ENCODE measurements at places on chromosomes 1 and 21.

- DNase-seq: no peak
Observed at GRCh38 chr1:18668750-18669404, 38.2 kb downstream of the PAX7 start.

GRCh38 chr1:175641633-175642032 is 101.8 kb downstream of the TNR start:
- DNase-seq: no peak

- peak; percentile 36 for DNase-seq
Observed at GRCh38 chr1:15684042-15684461, at the start of gene PLEKHM2. Gene PLEKHM2, plus strand, starts transcription at chr1:15684320. Its CDS starts 239 bp downstream, at chr1:15684559.

GRCh38 chr1:27090911-27091310 is 64.0 kb downstream of the SLC9A1 start:
- DNase-seq: no peak

DNA sequence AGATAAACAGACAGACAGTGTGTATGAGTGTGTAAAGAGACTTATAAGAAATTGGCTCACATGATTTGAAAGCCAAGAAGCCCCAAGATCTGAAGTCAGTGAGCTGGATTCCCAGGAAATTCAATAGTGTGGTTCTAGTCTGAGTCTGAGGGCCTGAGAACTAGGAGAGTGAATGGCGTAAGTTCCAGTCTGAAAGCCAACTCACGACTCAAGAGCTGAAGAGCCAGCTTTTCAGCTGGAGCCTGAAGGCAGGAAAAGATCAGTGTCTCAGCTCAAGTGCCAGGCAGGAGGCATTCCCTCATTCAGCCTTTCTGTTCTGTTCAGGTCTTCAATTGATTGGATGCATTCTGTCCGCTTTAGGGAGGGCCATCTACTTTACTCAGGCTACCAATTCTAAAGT is 257.2 kb downstream of the PLPP3 start:
- no peak for DNase-seq

- DNase-seq: no peak
Observed at GRCh38 chr1:168179438-168180147, 831 bp downstream of the TIPRL start.

DNA sequence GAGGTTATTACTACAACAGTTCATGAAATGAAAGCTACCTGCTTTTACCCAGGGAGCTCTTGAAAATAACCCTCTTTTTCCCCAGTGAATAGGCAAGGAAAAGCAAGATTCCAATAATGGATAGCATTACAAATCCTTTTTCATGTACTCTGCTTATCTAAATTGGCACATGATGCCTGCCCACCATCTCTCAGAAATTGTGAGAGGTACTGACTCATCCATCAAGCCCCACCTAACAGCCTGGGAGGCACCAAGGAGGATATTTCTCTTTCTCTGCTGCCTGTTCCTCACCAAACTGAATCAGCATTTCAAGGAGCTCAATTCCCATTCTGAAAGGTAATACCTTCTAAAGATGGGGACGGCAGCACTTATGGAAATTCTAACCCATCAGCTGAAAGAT is 34.4 kb downstream of the PALMD start:
- DNase-seq: no peak

DNA sequence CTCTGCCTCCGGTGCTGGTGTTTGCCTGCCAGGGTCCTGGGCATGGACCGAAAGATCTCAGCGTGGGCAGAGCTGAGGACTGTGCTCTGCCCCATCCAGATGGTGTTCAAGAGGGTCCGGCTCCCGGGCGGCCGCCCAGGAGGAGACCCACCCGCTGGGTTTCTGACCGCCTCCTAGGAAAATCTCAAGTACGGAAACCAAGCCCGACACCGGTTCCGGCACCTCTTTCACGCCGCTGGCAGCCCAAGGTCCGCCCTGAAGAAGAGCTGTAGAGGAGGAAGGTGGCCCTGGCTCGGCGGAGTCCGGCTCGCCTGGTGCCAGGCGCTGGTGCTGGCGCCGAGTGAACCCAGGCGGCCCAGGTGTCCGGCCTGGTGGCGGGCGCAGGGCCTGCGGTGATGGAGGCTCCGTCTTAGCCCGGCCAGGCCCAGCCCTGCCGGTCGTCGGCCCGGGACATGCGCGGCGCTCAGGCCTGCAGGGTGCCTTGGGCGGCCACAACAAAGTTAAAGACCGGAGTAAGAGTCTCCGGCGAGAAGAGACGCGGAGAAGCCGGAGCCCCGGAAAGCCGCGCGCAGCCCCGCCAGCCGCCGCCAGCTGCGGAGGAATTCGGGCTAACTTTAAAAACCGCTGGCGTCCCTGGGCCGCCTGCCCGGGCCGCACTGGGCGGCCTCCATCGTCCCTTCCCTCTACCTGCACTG is 1.5 kb downstream of the GRIK3 start:
- no peak for DNase-seq

GRCh38 chr1:3902111-3902511 is 2.0 kb upstream of the C1orf174 start:
- DNase-seq: no peak

DNA sequence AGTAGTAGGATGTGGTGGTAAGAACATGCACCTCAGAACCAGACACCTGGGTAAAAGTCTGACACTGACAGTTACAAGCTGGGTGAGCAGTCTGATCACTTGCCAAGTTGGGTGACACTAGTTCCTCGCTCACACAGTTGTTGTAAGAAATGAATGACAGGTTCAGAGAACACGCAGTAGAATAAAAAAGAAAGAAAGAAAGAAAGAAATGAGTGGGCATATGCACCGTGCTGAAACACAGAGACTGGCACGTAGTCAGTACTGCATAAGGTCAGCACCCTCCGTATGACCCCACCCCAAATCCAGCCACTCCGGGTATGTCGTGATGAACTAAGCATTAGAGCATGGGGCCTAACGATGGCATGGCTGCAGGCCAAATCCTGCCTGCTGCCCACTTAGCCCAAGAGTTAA is 90.6 kb downstream of the GLUL start:
- DNase-seq: no peak

- DNase-seq: no peak
Observed at GRCh38 chr1:163361123-163361934, 39.6 kb downstream of the NUF2 start.

DNA sequence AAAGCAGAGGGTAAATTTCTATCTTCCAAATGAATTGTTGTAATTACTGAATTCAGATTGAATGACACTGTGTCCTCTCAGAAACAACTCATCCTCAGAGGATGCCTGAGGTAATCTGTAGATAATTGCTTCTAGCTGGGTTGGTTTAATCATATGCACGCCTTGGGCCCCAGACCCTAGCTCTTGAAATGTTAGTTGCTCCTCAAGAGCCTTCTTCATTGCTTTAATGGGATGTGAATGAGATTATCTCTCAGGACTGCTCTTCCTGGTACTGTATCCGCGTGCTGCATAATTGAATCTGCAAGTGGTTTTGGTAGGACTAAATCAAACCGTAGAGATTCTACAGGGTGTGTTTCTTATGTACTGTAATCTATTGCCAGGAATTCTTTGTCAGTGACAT is 569.3 kb upstream of the NEGR1 start:
- DNase-seq: no peak

GRCh38 chr21:37335053-37335452 is 31.5 kb upstream of the DYRK1A start:
- DNase-seq: no peak

DNA sequence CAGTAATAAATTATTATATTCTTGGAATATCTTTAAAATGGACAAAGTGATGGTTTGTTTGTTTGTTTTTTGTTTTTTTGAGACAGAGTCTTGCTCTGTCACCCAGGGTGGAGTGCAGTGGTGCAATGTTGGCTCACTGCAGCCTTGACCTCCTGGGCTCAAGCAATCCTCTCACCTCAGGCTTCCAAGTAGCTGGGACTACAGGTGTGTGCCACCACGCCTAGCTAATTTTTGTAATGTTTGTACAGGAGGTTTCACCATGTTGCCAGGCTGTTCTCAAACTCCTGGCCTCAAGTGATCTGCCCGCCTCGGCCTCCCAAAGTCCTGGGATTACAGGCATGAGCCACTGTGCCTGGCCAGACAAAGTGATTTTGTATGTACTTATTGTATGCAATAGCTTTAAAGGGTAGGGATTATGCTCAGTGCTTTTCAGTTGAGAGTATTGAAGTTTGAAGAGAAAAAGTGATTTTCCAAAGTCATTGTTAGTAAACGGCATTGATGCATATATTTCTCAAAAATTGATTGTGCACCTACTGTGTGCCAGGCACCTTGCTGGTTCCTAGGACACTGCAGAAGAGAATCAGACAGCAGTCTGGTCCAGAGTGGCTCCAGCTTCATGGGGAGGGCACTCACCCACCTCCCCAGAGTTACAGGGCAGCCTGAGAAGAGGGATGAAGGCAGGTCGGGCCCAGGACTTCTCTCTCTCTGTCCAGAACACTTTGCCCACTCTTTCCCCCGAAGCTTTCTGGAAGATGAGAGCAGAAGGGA is 34.2 kb upstream of the TTC22 start:
- no peak for DNase-seq

GRCh38 chr1:33032126-33032869 is 4.4 kb downstream of the AK2 start:
- no peak for DNase-seq

GRCh38 chr1:151855933-151856332 is 2.4 kb upstream of the THEM5 start:
- no peak for DNase-seq
